ENCODE measurements at places on chromosomes 7 and 10.

GRCh38 chr7:145036604-145037405, 201.0 kb upstream of the TPK1 start:
- DNase-seq: no peak

- no peak for DNase-seq
These were observed 64.4 kb downstream of the GRB10 start for GRCh38 chr7:50718311-50718710.

GRCh38 chr10:120666308-120666707, 184.9 kb upstream of the WDR11 start:
- no peak for DNase-seq

- DNase-seq: no peak
These were observed 456.4 kb downstream of the CCSER2 start for GRCh38 chr10:84784749-84785148.

- no peak for DNase-seq
These were observed 43.5 kb downstream of the NHLRC2 start for GRCh38 chr10:113897693-113898618.

DNA sequence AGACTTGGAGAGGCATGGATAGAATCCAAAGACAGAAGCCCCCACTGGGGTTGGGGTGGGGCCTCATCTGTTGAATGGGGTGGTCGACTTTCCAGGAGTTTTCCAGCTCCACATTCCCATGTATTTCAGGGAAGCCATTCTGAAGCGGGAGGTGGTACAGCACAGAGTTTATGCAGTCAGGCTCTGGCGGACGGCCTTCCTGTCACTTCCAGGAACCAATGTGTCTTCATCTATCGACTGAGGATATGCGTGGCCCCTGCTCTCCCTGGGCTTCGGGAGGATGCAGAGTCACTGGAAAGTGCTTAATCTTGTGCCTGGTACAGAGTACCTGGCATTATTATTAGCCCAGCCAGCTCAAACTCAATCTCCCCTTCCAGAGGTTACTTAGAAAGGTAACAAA, 26.3 kb downstream of the DOCK1 start:
- no peak for DNase-seq

DNA sequence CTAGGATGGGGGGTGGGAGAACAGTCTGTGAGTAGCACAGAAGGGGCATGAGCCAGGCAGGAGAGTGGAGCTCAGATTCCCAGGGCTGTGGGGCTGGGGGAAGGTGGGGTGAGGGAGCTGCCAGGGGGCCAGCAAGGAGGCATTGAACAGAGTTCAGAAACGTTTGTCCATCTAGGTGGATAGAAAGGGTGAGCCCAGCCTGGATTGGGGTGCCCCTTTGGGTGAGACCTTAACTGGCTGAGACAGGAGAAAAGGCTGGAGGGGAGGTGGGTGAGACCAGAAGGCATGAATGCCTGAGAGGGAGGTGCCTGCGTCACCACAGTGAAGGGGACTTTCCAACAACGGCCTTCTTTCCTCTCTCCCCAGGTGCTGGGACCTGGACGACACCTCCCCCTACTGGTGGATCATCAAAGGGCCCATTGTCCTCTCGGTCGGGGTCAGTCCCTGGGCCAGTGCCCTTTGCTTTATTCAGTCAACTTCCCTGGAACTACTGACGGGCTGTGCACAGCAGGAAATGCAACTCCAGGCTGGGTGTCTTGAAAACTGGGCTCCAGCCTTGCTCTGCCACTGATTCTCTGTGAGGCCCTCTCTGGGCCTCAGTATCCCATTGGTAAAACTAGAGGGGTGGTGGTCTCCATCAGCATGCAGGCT, 11.0 kb downstream of the GHRHR start:
- DNase-seq: no peak

DNA sequence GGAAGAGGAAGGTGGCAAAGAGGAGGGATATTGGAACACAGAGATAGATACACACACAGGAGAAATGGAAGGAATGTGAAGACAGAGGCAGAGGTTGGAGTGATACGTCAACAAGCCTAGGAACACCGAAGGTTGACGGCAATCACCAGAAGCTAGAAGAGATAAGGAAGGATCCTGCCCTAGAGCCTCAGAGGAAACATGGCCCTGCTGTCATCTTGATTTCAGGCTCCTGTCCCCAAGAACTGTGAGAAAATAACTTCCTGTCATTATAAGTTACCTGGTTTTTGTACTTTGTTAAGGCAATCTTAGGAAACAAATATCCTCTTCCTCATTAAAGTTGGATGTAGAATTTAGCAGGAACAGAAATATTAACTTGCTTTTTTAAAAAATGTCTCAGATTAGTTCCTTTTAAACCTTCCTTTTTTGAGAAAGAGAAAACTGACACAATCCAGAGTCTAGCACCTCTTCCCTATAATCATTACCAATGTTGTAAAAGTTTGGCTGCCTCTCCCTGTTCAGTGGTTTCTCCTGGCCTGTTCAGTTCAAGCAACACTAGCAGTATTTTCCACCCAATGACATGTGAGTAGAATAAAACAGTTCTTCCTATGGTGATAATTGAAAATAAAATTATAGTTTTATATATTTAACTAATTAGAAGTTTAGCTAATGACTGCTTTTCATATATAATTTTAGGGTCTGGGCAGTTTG, 28.8 kb upstream of the GNAI1 start:
- DNase-seq: no peak

- DNase-seq: no peak
These were observed 657.8 kb downstream of the SORCS1 start for GRCh38 chr10:106506526-106507283.

GRCh38 chr10:7075110-7075509, 335.7 kb downstream of the SFMBT2 start:
- DNase-seq: no peak

DNA sequence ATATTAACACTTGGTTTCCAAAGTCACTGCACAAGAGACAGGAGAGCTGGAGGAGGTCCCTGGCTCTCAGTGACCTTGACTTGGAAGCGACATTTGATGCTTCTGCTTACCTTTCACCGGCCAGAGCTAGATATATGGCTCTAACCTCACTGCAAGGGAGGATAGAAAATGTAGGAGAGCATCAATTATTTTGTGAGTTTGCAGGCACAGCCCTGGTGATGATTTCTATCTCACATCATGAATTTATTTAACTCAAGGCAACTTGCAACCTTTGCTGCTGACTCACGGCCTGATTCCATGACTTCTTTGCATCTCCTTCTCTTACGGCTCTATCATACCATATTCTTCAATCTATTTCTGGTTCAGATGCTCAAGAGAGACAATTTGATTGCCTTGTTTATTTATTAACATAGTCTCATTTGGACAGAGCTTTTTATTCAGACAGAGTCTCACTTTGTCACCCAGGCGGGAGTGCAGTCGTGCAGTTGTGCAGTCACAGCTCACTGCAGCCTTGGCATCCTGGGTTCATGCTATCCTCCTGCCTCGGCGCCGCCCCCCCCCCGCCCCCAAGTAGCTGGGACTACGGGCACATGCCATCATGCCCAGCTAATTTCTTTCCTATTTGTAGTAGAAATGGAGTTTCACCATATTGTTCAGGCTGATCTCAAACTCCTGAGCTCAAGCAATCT, 196.0 kb downstream of the REEP3 start:
- DNase-seq: no peak
